ENCODE measurements at places on chromosomes 6 and 20.

DNA sequence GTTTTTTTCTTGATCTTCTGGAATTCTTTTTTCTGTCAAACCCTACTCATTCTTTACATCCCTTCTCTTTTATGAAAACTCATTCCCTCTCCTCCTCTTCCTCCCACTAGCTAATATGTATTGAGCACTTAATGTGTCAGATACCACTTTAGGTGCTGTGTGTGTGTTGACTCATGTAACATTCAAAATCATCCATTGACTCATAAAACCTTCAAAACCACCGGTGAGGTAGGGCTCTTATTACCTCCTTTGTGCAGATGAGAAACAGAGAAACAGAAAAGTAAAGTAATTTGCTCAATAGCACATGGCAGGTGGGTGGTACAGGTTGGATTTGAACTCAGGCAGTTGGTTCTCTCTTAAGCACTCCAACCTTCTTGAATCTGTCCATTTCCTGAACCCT lies 136.3 kb upstream of the NEDD9 start:
- DNase-seq: no peak

DNA sequence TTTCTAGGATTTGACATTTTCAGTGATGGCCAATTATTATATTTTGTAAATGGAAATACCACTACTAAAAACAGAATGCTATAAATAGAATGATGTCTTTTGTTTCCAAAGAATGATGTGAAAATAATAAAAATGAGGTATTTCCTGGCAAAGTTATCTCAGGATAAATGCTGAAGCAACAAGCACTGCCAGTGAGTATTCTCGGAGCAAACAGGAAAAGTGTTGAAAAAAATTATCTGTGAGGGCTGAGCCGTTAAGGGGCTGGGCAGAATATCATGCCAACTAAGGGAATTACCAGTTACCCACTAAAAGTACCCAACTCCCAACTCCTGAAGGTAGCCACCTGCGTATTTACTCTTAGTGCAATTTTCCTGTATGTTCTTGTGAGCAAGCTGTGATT lies 23.6 kb upstream of the SCAF8 start:
- DNase-seq: no peak

DNA sequence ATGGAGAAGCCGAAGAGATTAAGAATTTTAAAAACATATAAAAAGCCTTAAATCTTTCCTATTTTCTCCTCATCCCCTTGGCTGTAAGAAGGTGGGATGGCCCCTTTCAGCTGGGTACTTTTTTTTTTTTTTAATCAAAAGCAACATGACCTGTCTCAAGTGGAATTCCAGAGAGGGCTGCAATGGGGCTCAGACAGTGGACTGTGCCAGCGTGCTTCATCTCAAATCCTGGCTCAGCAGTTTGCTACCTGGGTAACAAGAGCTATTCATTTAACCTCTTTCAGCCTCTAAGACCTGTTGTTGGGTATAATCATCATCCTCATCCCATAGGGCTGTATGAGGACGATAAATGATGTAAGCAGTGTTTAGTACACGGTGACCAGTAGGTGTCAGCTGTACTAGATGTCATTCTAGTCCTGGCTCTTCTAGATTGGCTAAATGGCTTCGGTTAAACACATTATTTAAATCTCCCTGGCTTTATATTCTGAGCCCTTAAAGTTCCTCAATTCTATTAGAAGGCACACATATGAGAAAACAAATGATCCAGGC lies 6.9 kb upstream of the PPP1R3G start:
- no peak for DNase-seq

DNA sequence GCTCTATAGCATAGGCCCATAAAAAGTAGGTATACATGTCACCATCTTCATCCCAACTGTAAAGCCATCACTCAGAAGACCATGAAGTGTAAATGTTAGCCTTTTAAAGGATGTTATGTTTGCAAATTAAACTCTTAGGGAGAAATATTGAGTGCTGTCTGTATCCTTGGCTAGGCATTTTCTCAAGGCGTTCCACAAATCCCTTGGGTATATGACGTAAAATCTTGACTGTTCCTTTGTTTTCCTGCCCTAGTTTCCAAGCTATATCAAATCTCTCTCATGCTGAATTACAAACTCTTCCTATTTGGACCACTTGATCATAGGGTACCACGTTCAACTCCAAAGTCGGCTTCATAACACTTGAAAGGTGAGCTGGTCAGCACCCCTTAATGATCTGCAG lies 486.2 kb downstream of the HDGFL1 start:
- DNase-seq: no peak

GRCh38 chr6:8223678-8224077 lies 121.3 kb upstream of the EEF1E1 start:
- DNase-seq: no peak

DNA sequence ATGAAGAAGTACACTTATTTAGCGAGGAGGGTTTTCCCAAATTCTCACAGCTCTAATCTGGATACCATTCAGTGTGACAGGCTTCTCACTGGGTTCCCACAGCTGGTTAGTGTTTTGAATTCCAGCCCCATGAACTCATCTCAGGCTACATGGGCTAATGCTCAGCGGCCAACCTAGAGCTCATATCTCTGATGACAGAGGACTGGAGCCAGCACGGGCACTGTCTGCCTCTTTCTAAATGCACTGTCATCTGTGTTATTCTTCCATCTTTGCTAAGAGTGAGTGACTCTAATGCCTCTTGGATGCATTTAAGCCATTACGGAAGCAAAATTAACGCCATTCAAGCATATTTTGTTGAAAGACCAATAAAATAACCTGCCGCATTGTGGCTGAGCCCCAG lies 308.9 kb upstream of the JAG1 start:
- DNase-seq: no peak

GRCh38 chr20:45290677-45291355 lies 15.8 kb upstream of the RBPJL start:
- no peak for DNase-seq

DNA sequence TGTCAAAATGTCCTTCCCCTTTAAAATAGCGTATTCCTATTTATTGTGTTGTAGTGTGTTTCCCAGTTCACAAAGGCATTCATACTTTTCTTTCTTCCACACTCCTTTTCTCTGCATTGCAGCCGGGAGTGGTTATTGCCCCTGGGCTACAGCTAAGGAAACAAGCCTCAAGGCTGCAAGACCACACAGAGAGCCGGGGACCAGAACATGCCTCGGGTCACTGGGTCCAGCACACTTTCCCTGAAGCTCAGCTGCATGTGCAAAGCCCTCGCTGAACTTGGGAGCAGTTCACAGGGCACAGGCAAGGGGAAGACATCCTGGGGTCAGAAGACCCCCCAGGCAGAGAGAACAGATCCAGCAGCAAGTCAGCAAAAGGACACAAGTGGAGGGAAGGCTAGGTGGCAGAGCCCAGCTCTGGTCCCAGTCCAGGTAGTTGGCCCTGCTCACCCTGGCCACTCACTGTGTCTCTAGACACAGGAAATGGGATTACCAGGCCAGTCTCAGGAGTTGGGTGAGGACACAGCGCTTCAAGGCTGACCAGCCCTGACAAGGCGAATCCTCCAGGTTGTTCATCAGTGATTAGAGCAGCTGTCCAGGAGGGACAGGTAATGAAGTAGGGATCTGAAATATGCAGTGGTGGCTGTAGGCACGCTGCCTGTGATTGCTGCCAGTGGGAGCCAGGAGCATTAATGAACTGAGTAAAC lies 118.2 kb downstream of the CD83 start:
- no peak for DNase-seq

- DNase-seq: no peak
Measured at GRCh38 chr6:24394780-24395437, 7.8 kb upstream of the MRS2 start.

DNA sequence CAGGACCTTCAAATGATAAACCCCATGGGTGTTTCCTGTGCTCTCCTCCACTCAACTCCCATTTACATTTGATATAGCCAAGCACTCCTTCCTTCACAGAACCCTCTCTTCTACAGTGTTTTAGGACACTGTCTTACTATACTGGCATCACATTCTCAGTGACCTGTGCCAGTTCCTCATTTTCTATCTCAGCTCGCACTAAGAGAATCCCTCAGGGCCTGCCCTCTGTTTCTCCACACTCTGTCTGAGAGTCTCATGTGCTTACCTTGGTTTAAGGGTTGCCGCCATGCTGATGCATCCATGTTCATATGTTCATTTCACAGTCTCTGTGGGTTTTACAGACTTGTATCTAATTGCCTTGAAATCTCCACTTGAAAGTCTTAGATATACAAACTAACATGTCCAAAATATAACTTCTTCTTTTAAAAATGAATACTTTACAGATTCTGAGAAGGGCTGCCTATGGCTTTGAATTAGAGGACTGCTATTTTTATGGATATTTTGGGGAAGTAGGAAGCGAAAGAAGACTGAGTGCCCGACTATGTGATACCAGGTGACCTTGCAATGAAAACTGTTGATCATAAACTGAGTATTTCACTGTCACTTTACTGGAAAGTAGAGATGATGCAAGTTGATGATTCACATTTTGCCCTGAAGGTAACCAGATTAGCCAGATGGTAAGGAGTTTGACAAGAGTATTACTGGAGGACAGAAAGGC lies 153.1 kb upstream of the SIM1 start:
- no peak for DNase-seq

GRCh38 chr6:168937054-168937453 lies 316.6 kb downstream of the THBS2 start:
- no peak for DNase-seq

GRCh38 chr6:127332383-127332961 lies 10.9 kb downstream of the ECHDC1 start:
- DNase-seq: no peak

GRCh38 chr6:159826004-159826403 lies 25.9 kb downstream of the PNLDC1 start:
- DNase-seq: no peak

DNA sequence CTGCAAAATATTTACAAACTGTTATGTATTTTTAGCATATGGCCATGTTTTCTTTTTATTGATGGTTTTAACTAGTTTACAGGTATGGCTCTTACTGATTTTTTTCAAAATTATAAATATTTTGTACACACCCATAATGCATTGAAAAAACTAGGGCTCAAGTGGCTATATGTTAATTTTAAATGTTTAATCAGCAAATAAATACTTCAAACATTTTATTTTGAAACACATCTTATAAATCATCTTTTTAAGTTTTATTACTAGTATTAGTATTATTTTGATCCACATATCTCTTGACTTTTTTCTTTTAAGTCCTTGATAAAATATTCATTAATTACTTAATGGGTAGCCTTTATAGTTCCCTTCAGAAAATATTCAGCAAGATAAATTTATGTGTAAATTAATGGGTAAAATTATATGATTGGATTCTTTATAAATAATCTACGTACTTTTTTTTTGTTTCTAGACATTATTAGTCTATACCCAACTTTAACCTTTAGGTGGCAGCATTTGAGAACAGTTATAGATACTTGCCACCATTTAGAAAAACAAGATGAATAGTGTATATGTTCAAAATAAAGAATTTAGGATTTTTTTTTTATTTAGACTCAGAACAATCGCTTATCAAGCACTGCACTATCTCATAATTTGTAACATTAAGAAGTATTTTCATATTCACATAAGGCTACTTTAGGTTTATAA lies 241.9 kb downstream of the ADGRB3 start:
- no peak for DNase-seq

DNA sequence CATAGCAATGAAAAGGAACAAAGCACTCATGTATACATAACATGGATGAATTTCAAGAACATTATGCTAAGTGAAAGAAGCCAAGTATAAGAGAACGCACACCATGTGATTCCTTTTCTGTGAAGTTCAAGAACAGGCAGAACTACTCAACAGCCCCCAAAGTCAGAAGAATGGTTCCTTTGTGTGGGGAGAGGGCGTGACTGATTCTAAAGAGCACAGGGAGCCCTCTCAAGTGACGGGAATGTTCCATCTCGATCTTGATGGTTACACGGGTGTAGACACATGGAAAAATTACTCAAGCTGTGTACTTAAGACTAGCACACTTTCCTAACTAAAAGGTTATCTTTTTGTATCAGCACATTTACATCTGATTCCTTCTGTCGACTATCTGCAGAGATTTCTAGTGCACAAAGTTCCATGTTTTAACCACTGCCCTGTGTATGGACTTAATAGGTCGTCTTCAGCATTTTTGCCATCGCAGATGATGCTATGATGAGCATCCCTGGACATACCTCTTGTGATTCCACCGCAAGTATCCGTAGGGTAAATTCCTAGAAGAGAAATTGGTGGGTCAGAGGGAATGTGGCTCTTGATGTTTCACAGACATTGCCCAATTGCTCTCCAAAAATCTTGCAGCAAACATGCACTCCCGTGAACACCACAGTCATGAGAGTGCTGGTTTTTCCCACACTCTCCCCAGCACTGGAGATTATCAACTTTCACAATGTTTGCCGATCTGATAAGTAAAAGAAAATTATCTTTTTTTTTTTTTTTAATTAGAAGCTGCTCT lies 279.3 kb downstream of the BMP7 start:
- DNase-seq: no peak

DNA sequence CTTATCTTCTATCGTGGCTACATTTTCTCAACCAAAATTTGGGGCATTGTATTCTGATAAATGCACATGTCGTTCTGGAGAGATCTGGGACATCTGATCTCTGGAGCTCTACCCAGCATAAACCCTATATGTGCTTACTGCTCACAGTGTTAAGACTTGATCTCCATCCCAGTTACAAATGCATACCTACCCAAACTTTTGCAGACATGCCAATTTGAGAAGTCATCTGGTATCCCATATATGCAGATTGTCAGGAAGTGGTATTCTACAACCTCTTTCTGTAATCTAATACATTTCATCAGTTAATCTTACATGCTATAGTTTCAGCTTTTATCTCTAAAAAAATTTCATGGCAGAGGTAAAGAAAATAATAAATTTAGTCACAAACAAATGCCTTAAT lies 11.2 kb downstream of the BAG2 start:
- no peak for DNase-seq

DNA sequence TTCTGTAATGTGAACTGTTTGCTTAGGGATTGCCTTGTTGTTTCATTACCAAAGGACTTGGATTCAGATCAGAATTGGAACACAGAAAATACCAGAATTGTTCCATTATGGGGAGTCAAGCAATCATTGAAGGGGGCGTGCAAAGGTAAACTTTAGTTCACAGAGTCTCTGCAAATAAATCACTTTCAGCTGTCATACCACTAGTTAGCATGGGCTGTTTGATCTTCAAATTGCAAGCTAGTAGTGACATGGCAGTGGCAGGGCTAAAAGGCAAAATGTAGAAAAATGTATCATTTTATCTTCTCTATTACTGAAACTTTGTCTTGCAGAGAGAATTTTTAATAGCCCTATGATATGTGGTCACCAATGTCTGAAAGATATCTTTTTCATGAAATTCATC lies 483.2 kb upstream of the NRSN1 start:
- DNase-seq: no peak

DNA sequence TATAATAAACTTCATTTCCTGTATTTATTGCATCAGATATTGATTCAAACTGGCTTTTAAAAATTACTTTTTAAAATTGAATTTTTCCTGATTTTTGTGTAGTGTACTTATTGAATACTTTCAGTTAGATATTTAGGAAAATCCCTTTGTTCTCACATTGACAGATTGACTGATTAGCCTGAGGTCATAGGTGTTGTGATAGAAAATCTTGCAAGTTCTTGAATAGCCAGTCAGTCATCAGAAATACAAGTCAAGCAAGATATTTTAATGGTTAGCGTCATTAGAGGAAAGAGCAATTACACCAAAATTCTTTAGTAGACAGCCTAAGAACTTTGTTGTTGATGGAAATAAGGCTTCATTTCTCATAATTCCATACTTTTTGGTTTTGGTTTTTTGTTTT lies 3.4 kb upstream of the TMEM30A start:
- DNase-seq: no peak

All from cortex of kidney (tissue), 1 donor.